Right atrium auricular region (tissue), 2 donors: ENCODE measurements at places on chromosomes 6 and 20.

DNA sequence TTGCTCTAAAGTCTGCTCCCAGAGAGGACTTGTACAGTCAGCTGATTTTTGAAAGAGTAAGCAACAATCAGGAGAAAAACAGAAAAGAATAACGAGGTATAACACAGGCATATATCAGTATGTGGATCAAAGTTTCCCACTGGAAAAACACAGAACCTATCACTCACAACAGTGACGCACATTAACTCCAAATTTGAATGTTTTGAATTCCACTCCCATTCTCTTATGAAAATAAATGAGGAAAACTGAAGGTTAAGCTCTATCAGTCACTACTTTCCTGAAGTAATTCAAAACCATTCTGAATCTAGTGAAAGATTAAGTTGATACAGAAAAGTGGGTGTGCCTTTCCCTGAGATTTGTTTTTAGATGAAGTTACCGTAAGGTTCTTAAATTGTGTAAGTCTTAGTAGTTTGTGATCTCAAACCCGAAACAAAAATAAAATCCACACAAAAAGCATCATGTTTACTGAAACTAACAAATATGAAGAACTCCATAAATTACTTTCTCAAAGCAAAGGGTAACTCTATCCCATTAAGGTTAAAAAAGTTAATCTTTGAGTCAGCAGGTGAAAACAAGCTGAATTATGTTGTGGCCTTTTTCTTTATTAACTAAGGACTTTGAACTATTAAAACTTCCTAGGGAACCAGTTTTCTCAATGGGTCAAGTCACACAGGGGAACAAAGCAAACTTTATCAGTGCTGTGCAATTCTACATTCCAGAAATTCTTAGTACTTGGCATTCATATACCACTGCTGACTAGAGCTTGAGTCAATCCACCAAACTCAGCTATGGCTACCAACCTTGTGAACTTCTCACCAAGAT lies 115.7 kb downstream of the OGFRL1 start:
- H3K27ac ChIP-seq, result peak overlapping the region; percentile 57
- DNase-seq, result no peak
- no peaks in the 10 kb centered on the region for H3K27me3 ChIP-seq
- peaks cover 18% of the 10 kb centered on the region for H3K4me1 ChIP-seq
- H3K36me3 ChIP-seq, result peaks cover 7% of the 10 kb centered on the region

DNA sequence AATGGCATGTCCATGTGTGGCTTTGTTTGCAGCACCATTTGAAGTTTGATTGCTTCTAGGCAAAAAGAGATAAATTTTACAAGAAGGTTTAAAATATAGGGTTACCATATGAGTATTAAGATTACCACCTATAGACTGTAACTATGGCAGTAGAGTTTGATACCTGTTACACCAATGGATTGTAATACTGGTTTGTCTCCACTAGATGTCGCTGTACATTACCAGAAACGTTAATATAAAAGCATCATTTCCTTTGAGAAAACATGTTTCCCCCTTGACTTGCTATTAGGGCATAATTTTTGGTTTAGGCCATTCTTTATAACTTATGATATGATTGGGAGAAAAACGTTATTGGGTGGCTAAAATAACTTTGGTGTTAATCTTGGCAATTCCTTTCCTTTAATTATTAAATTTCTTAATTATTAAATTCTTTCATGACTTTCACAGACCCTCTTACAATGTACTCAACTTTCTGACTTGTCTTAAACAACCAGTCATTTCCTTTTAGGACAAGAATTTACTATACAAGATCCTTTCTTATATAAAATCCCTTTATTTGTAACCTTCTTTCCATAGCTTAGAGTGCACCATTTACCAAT lies 42.8 kb downstream of the HLA-DPB1 start:
- no peak overlapping the region for H3K27ac ChIP-seq
- H3K4me1 ChIP-seq, result no peaks in the 10 kb centered on the region
- H3K36me3 ChIP-seq, result no peaks in the 10 kb centered on the region
- peaks cover 10% of the 10 kb centered on the region for H3K27me3 ChIP-seq

GRCh38 chr20:40607927-40608326 lies 81.1 kb downstream of the MAFB start:
- H3K27ac ChIP-seq, result no peak overlapping the region
- H3K36me3 ChIP-seq, result no peaks in the 10 kb centered on the region
- no peak for DNase-seq
- H3K27me3 ChIP-seq, result no peaks in the 10 kb centered on the region
- no peaks in the 10 kb centered on the region for H3K4me1 ChIP-seq

DNA sequence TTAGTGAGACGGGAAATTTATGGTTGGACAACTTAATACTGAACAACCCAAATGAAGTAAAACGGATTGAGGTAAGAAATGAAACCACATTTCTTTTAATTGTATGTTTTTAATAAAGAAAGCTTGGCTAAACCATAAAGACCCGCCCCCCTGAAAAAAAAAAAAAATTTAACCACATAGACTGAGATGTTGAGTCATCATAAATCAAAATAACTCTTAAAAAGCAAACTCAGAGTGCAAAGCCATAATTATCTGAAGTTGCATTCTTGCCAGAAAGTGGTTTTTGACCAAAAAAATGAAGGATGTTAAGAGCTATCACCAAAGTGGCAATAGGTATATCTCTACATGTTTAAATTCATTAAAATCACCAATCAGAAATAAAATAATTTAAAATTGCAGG lies 101.8 kb upstream of the COL21A1 start:
- no peaks in the 10 kb centered on the region for H3K36me3 ChIP-seq
- no peak for DNase-seq
- no peak overlapping the region for H3K27ac ChIP-seq
- H3K4me1 ChIP-seq, result no peaks in the 10 kb centered on the region
- H3K4me3 ChIP-seq, result no peak overlapping the region
- no peaks in the 10 kb centered on the region for H3K27me3 ChIP-seq

DNA sequence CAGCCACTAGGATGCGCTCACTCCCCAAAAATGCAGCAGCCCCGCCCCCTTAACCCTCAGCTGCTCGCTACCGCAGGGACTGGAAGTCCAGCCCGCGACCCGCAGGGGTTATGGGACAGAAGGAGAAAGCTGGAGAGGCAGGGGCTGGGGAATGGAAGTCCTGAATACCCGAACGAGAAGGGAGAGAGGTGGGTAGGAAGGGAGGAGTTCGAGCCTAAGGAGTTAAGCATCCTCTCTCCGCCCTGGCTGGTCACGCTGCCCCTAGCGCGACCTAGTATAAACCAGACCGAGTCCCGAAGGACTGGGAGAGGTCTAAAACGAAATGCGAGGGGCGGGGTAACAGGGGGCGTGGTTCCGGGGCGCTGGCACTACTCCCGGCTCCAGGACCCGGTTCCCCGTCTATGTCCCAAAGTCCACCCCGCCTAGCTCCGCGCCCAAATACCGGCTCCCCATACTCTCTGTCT lies 448 bp upstream of the DDAH2 start:
- H3K4me1 ChIP-seq, result peaks cover 42% of the 10 kb centered on the region
- H3K27ac ChIP-seq, result peak overlapping the region; percentile 99
- H3K36me3 ChIP-seq, result peaks cover 59% of the 10 kb centered on the region

GRCh38 chr6:15490242-15491100 lies 172.4 kb downstream of the DTNBP1 start:
- no peak overlapping the region for H3K4me3 ChIP-seq
- no peak for DNase-seq
- peaks cover 18% of the 10 kb centered on the region for H3K36me3 ChIP-seq
- H3K27ac ChIP-seq, result peak overlapping the region; percentile 37
- H3K4me1 ChIP-seq, result peaks cover 30% of the 10 kb centered on the region
- H3K27me3 ChIP-seq, result no peaks in the 10 kb centered on the region

- no peak overlapping the region for H3K4me3 ChIP-seq
- H3K27me3 ChIP-seq, result no peaks in the 10 kb centered on the region
- no peaks in the 10 kb centered on the region for H3K36me3 ChIP-seq
- no peaks in the 10 kb centered on the region for H3K4me1 ChIP-seq
- DNase-seq, result no peak
- H3K27ac ChIP-seq, result no peak overlapping the region
Observed at GRCh38 chr20:51284871-51285270, 257.6 kb downstream of the NFATC2 start.

DNA sequence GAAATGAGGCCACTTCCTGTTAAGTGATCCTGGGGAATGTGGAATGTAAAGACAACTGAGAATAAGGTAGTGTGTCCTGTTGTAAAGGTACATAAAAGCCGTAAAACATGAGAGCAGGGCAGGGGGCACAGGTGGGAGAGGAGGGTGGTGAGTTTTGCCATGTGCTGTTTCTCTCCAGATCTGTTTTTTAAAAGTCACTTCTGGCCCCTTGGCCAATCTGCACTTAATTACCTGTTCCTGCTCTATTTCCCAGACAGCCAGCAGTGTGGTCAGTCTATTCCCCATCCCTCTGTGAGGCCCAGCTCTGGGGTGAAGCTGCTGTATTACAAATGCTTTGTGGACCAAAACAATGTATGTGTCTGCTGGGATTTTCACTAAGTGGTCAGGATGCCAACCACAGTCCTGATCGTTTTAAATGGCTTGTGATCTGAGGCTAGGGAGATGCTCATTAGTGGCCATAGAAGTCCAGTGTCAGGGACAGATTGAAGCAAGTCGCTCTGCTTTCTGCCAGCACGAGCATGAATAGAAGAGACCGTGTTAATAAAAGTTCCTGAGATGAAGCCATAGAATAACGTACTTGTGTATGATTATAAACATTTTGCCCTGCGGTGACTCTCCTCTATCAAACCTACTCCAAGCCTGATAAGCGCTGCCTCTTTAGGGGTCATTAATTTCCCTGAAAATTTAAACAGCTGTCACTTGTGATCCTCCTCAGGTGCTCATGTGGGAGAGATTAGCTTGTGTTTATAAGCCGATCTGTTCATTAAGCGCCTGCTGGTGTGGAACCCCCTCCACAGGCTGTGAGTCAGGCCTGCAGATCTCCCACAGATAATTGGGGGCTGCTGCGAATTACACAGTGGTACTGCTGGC lies 111.8 kb upstream of the CENPW start:
- no peak overlapping the region for H3K4me3 ChIP-seq
- no peak overlapping the region for H3K27ac ChIP-seq
- H3K27me3 ChIP-seq, result no peaks in the 10 kb centered on the region

- peak overlapping the region; percentile 68 for H3K27ac ChIP-seq
- no peaks in the 10 kb centered on the region for H3K36me3 ChIP-seq
- H3K27me3 ChIP-seq, result no peaks in the 10 kb centered on the region
- DNase-seq, result no peak
- peaks cover 6% of the 10 kb centered on the region for H3K4me1 ChIP-seq
Observed at GRCh38 chr6:151292974-151293687, 53.4 kb downstream of the AKAP12 start.

- no peak for DNase-seq
- H3K36me3 ChIP-seq, result no peaks in the 10 kb centered on the region
- no peaks in the 10 kb centered on the region for H3K27me3 ChIP-seq
- no peak overlapping the region for H3K4me3 ChIP-seq
Observed at GRCh38 chr20:3092611-3093379, 8.3 kb upstream of the AVP start.

DNA sequence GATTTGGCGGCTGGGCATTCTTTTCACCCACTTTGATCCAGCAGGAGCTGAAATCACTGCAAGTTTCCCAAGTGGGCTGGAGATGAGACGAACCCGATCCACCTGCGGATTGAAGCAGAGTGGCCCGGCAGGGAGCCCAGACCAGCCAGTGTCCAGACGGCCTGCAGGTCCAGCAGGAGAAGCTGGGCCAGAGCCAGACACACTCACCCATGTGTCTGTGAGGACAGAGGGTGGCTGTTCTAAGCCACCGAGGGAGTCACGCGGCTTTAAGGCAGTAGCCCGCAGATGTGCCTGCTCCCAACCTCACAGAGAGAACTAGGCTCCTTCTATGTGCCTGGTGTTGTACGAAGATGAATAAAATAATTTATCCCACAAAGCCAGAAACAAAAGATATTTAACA lies 200.7 kb downstream of the WDR27 start:
- H3K36me3 ChIP-seq, result no peaks in the 10 kb centered on the region
- H3K4me3 ChIP-seq, result no peak overlapping the region
- H3K27ac ChIP-seq, result no peak overlapping the region

DNA sequence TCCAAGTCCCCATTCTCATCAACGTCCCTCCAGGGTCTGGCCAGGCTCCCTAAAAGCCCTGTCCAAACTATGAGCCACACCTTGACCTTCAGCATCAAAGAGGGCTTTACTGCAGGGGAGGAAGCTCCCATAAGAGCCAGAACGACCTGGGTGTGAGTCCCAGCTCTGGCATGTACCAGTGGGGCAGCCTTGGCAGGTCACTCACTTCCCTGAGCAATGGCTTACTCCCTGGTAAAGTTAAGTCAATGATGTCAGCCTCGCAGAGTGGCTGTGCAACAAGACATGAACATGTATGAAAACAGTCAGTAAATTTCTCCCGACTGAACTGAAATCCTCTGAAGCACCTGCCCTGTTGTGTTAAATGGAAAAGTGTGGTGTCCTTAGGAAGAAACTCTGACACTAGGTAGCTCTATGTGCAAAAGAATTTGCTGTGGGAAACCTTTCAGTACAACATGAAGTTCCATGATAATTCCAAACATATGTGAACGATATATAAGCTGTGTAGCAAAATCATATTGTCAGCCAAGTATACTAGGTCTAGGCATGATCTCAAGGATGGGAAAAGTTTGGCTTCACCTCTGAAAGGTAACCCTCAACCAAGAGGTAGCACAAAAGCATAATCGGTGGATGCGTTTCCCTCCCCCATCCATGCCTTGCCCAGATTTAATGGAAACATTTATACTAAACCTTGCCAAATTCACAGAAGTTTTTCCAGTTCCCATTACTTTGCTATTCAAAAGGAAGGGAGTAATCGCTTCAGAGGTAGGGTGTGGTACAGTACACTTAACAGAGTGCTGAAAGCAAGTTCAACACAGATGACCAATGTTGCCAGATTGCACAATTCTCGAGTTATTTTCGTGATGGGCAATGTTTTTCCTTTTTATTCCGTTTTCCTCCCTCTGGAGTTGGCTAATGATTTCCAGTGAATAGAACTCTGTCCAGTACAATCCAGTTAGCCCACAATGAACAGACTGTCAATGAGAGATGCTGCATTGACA lies 49.0 kb upstream of the RANBP9 start:
- no peak overlapping the region for H3K4me3 ChIP-seq
- H3K4me1 ChIP-seq, result no peaks in the 10 kb centered on the region
- H3K27me3 ChIP-seq, result no peaks in the 10 kb centered on the region
- peak overlapping the region; percentile 48 for H3K27ac ChIP-seq
- H3K36me3 ChIP-seq, result no peaks in the 10 kb centered on the region
- peak; percentile 62 for DNase-seq
